ENCODE measurements at places on chromosomes 6 and 20.

DNA sequence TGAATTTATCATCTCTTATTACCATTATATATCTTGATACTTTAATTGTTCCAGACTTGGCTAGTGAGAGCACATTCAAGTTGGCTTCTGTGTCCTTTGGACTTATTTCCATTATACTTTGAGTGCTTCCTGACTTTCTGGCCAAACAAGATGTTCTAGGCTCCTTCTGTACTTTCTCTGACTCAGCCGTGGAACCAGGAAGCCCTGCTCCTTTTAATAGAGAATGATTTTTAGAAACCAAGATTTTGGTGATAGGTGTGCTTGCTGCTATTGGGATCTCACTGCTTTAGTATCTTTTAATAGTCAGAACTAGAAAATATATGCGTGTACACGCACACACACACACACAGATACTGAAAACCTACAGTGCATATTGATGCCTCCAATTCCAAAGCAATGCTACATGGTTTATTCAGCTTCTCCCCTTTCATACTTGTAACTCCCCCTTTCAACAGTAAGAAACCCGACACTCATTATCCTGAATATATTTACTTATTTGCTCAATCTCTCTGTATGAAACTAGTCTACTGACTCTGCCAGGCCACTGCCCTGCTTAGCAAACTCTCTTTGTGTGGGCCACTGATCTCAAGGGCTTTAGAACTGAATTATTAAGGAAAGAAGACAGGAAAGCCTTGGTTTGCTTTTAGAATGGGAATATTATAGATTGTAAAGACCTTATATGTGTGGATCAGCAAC, 42.7 kb upstream of the EZR start:
- no peak for DNase-seq

- DNase-seq, result no peak
These were observed 11.4 kb downstream of the TJAP1 start for GRCh38 chr6:43488667-43489276.

- no peak for DNase-seq
These were observed 55.7 kb downstream of the KHDC1L start for GRCh38 chr6:73169633-73170032.

DNA sequence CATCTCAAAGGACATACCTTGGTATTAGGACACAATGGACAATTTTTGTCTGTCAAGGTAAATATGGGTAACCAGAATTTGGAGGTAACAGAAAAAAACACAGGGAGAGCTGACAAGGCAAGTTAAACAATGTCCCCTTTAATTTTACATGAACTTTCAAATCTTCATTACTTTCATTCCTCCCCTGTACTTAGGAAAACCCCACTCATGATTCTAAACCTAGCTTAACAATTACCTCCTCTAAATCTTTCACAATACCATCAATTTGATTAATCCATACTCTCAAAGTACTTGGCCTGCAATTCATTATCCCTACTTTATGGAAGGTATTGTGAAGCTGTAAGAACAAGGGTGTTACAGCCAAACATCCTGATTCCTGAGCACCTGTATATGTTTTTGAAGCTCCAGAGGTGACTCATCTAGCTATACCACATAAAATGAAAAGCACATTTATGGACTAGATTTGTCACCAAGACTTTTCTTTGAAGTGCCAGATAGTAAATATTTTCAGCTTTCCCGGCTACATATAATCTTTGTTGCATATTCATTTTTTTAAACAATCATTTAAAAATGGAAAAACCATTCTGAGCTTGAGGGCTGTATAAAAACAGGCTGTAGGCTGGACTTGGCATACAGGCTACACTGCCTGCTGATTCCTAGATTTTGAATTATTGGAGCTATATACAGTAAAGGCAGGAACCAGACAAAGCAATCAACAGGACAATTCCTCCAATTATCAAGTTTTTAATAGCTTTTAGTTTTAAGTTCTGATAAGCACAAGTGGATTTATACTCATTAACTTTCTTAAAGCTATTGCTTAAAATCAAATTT, 22.9 kb downstream of the DEK start:
- no peak for DNase-seq

DNA sequence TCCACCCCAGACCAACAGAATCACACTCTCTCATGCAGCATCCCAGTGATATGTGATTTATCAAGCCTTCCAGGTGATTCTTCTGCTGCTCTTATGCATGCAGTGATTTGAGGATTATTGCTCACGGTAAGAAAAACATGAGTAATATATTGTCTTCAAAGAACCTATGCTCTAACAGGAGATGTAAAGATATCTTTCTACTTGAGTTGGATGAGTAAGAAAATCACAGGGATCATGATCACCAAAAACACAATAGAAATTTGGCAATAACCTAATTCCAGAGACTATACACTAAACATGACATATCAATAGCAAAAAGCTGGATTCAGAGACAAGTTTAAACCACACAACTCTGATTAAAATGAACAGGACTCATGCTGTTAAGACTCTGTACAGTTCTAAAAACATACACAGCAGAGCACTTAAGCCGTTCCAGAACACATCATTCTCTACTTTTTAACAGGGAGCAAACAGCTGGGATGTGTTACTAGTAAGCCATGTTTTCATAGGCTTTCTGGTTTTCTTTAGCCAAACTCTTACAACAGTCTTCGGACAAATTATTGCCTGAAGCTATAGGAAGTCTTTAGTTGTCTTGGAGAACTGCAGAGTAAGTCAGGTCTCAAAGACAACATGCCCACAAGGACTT, 568.6 kb downstream of the HAO1 start:
- DNase-seq, result no peak

GRCh38 chr6:43434001-43434840, 6.9 kb downstream of the ABCC10 start:
- no peak for DNase-seq

DNA sequence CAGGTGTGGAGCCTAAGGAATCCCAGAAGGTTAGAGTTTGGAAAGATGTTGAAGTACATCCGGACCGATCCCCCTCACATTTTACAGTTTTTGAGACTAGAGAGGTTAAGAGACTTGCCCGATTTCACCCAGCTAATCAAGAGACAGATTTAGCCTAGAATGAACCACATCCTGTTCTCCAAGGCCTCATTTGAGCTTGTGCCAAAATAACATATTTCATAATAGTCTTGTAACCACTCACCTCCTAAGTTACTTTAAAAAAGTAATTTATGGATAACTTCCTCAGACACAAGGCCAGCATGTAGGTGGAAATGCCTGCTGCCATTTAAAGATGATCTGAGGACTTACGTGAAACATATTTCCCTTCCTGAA, 39.8 kb upstream of the ARHGAP18 start:
- DNase-seq, result no peak

GRCh38 chr6:148288541-148288940, 54.1 kb upstream of the SASH1 start:
- no peak for DNase-seq

GRCh38 chr6:43399932-43400487, 27.3 kb upstream of the ABCC10 start:
- no peak for DNase-seq

GRCh38 chr6:15312500-15312899, 66.6 kb downstream of the JARID2 start:
- no peak for DNase-seq

DNA sequence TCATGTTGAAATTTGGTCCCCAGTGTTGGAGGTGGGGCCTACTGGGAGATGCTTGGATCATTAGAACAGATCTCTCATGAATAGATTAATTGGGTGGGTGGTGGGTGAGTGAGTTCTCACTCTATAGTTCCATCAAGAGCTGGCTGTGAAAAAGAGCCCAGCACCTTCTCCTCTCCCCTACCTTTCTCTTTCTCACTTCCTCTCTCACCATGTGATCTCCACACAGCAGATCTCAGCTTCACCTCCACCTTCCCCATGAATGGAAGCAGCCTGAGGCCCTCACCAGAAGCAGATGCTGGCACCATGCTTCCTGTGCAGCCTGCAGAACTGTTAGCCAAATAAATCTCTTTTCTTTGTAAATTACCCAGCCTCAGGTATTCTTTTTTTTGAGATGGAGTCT, 12.9 kb upstream of the GMNN start:
- DNase-seq, result no peak

GRCh38 chr6:134074151-134075055, 22.0 kb upstream of the SLC2A12 start:
- no peak for DNase-seq

GRCh38 chr20:47970282-47970903, 185.1 kb upstream of the SULF2 start:
- no peak for DNase-seq

DNA sequence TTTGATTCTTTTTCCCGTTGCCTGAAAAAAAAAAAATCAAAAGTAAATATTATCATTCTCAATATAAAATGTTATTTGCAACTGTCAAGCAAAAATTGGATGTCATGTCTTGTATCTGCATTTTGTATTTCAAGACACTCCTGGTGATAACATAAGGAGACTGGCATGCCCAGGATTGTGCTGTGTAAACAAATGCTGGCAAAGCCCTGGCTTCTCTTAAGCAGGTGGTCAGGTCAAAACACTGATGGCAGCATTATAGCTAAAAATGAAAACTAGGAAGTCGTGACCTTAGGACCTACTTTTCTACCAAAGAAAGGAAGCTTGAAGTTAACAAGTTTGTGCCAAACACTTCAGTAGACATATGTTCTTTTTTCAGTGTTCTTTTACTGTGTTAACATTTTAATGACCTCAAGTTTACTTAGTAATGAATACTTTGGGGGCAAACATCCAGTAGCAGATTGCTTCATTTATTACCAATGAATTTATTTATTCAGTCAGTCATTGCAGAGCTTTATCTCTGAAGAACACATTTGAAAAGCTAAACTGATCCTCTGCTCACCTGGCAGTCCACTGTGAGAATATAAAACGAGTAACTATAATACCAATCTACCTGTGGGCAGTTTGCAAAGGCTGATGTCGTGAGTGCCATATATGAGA, 243.1 kb upstream of the FLRT3 start:
- DNase-seq, result no peak

GRCh38 chr6:141326925-141327324, 805.8 kb upstream of the GJE1 start:
- no peak for DNase-seq

- no peak for DNase-seq
These were observed 19.2 kb downstream of the ZBTB2 start for GRCh38 chr6:151372164-151372563.

DNA sequence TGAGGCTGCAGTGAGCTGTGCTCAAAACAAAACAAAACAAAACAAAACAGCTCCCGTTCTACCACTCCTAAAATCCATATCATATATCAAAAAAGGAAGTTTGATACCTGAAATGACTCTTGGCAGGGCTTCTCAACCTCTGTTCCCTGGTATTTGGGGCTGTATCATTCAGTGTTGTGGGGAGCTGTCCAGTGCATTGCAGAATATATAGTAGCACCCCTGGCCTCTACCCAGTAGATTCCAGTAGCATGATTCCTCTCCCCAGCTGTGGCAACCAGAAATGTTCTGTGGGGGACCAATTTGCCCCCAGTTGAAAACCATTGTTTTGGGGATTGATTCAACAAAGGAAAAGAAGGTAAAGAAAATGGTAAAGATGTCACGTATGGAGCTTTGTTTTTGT, 238.9 kb downstream of the PRL start:
- no peak for DNase-seq

DNA sequence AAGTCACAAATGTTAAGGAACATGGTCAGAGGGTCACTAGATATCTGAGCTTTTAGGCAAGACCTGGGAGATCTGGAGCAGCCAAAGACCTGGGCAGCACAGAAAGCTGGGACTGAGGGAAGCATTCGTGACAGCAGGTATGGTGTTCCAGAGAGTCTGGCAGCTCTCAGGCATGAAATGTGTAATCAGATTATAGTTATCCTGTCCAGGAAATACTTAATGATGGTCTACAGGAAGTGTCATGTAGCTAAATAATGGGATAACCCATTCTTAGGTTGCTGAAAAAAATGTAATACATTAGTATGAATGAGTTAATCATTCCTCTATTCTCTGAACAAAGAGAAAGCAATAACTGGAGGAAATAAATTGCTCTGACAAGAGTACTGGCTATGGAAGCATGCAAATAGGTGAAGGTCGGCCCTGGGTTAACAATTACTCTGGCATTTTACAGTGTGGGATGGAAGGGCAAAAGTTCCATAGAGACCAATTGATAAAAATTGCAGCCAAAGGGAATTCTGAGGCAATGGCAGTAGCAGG, 740.5 kb downstream of the CBLN4 start:
- DNase-seq, result no peak

GRCh38 chr6:139941826-139942225, 567.4 kb upstream of the CITED2 start:
- DNase-seq, result no peak

- DNase-seq, result no peak
These were observed 502.4 kb downstream of the BCKDHB start for GRCh38 chr6:80608881-80609280.

- DNase-seq, result no peak
These were observed 26.0 kb upstream of the PCMTD2 start for GRCh38 chr20:64229507-64230061.

GRCh38 chr20:39549733-39550132, 587.6 kb downstream of the DHX35 start:
- DNase-seq, result no peak

DNA sequence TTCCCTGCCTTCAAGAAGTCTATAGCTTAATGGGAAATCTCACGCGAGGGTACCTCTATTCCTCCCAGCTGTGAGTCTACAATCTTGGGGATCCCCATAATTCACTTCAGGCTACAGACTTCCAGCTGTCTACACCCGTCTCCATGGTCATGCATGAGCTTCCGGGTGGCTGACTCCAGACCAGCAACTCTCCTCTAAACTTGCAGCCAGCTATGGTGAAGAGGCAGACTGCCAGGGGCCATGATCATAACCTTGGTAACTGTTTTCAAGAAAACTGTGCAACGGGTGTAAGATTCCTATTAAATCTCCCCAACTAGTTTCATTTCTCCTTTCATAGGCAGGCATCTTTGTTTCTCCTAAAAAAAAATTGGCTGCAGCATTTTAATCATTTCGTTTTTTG, 534.4 kb upstream of the CHD6 start:
- DNase-seq, result no peak

GRCh38 chr6:36544228-36544627, 3.1 kb downstream of the STK38 start:
- no peak for DNase-seq

DNA sequence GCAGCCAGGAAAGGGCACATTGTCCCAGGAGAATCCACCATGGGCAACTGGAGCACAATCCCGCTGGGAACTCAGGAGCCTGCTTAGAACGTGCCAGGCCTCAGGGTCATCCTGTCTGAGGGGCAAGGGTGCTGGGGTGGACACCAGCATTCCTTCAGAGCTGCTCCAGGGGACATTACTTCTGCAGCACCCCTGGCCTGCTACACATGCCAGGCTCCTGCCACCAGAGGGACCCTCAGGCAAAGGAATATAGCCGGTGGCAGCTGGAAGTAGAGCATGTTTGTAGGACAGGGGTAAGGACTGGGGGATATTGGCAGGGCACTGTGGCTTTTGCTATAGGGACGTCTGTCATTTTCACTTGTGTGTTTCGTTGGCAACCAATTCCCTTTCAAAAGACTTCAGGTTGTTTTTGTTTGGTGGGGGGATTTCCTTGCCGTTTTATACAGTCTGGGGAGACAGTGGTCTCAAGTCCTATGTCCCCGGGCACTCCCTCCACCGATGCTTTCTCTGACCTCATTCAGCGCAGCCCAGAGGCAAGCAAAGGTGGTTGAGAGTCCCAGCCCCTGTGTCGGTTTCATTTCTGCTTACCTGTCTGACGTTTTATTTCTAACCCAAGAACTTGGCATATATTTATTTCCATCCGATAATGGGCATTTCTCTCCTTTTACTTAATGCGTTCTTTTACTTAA, 130.8 kb downstream of the JPH2 start:
- no peak for DNase-seq

GRCh38 chr6:120230008-120230407, 880.4 kb upstream of the MAN1A1 start:
- DNase-seq, result no peak

Data from epithelial cell of proximal tubule (primary cell).